Aorta (tissue), 5 donors: ENCODE measurements at places on chromosomes 5 and 9. TPM values are rescaled to one million over a fixed set of nuclear protein-coding genes. Genes with fewer than 3 reads are reported as not detected.
A peak's percentile ranks its signal among the peaks of the same experiment; 100 is the strongest.

INPP5E gene
- polyA plus RNA-seq, result 15.6 TPM

GABBR2 gene
- not detected for polyA plus RNA-seq

TEX48 gene
- not detected for polyA plus RNA-seq

CD14 gene
- 34.9 TPM for polyA plus RNA-seq

GRCh38 chr5:54387031-54387430 is 68.5 kb upstream of the HSPB3 start:
- no peak for DNase-seq
- peaks cover 3% of the 10 kb centered on the region for H3K4me1 ChIP-seq
- H3K36me3 ChIP-seq, result no peaks in the 10 kb centered on the region
- no peaks in the 10 kb centered on the region for H3K27me3 ChIP-seq
- H3K27ac ChIP-seq, result peak overlapping the region; percentile 77

DNA sequence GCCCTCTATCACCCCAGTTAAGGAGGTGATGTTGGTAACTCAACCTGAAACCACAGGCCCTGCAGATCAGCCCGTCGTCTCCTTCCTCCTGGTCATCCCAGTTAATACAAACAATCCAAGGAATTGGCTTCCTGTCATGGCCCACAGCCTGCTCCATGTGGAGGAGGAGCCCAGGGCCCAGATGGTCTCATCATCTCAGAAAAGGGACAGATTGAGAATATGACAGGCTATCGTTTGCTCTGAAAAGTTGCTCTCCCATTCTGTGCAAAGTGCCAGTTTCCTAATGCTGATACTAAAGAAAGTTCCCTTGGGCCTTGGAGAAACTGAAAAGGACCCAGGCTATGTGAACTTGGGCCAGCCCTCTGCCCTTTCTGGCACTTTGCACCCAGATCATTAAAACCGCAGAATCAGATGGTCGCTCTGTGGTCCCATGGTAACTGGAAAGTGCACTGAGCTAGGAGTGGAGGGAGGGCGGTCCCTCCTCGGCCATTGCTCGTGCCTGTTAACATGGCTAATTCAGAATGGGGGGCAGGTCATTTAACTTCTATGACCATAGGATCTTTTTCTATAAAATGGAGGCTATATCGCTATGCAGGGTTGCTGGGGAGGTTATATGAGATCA is 675 bp upstream of the SPAAR start:
- no peak for DNase-seq
- no peaks in the 10 kb centered on the region for H3K36me3 ChIP-seq
- no peak overlapping the region for H3K4me3 ChIP-seq
- H3K4me1 ChIP-seq, result peaks cover 12% of the 10 kb centered on the region

DNA sequence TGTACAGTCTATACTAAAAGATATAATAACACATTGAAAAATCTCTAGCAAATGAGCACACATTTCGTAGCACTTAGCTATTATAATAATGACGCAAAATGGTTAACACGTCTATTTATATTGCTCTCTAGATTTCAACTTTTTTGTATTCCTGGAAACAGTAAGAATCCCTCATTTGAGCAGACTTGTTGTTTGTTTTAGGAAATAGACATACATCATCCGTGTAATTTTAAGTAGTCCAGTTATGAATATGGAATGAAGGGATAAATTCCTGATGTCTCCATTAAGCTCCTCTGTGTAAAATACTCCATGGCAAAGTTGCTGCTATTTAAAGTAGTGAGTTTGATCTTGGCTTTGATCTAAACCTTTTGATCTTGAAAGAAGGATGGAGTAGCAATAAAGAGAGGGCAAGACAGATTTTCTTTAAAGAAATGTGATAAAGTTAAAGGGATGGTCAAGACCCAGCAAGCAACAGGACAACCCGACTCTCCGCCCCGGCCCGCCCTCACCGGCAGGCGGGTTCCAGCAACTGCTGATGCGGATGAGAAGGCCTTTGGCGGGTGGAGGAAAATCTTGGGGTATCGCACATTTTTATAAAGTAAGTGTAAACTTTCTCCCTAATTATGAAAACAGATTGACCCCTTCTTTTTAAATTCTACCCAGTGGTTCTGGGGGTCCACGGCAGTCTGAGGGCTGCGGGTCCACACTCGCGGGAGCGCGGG is 277.4 kb downstream of the AOPEP start:
- H3K36me3 ChIP-seq, result peaks cover 4% of the 10 kb centered on the region
- peak overlapping the region; percentile 88 for H3K27ac ChIP-seq
- peaks cover 6% of the 10 kb centered on the region for H3K4me1 ChIP-seq
- H3K4me3 ChIP-seq, result peak overlapping the region; percentile 100

DNA sequence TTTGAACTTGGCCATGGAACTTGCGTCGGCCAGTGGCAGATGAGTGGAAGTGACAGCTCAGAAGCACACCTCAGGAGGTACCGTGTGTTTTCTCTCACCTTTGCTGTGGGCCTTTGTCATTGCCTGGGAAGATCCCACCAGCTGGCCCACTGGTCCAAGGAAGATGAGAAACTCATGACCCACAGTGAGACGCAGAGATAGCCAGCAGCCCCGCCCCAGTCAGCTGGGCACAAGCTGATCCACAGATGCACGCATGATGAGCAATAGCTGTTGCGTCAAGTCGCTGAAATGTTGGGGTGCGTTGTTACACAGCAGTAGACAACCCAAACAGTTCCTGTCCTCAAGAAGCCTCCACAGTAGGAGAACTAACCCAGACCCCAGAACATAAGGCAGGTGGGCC is 30.8 kb upstream of the UNC5A start:
- H3K4me3 ChIP-seq, result no peak overlapping the region
- H3K36me3 ChIP-seq, result no peaks in the 10 kb centered on the region
- H3K4me1 ChIP-seq, result no peaks in the 10 kb centered on the region
- no peak for DNase-seq
- H3K27ac ChIP-seq, result no peak overlapping the region

GRCh38 chr5:133332439-133333024 is 279.8 kb downstream of the FSTL4 start:
- no peak for DNase-seq
- peaks cover 1% of the 10 kb centered on the region for H3K27me3 ChIP-seq
- no peaks in the 10 kb centered on the region for H3K4me1 ChIP-seq
- no peak overlapping the region for H3K4me3 ChIP-seq
- H3K27ac ChIP-seq, result no peak overlapping the region

DNA sequence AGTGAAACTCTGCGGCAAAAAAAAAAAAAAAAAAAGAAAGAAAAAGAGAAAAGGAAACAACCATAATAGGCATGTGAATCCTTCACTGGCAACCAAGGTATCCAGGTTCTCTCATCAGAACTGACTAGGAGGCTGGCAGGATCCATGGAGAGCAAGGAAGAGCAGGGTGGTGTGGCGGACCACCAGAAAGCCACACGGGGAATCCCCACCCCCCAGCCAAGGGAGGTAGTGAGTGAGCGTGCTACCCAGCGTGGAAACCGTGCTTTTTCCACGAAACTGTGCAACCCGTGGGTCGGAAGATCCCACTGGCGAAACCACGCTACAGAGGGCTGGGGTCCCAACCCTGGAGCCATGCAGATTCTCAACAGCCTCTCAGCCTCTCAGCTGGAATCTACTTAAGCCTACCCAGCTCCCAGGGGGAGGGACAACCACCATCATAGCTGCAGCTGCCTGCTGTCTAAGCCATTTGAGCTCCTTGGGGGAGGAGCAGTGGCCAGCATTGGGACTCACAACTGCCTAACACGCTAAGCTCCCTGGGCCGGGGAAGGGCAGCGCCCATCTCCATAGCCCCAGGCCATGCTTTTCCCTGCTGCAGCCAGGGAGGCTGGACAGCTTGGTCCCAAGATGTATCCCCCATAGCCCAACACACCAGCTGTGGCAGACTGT is 91.6 kb downstream of the PRELID2 start:
- no peak overlapping the region for H3K4me3 ChIP-seq
- H3K36me3 ChIP-seq, result no peaks in the 10 kb centered on the region
- no peaks in the 10 kb centered on the region for H3K4me1 ChIP-seq
- H3K27me3 ChIP-seq, result no peaks in the 10 kb centered on the region
- H3K27ac ChIP-seq, result no peak overlapping the region
- no peak for DNase-seq

GRCh38 chr9:87613265-87614111 is 112.4 kb upstream of the CTSL start:
- H3K4me3 ChIP-seq, result no peak overlapping the region
- H3K36me3 ChIP-seq, result no peaks in the 10 kb centered on the region
- no peak for DNase-seq
- H3K27ac ChIP-seq, result no peak overlapping the region
- H3K27me3 ChIP-seq, result no peaks in the 10 kb centered on the region

- no peak for DNase-seq
- no peak overlapping the region for H3K27ac ChIP-seq
- H3K4me3 ChIP-seq, result no peak overlapping the region
- no peaks in the 10 kb centered on the region for H3K4me1 ChIP-seq
- no peaks in the 10 kb centered on the region for H3K27me3 ChIP-seq
- H3K36me3 ChIP-seq, result no peaks in the 10 kb centered on the region
These were observed 212.1 kb downstream of the TLR4 start for GRCh38 chr9:117916291-117916690.

DNA sequence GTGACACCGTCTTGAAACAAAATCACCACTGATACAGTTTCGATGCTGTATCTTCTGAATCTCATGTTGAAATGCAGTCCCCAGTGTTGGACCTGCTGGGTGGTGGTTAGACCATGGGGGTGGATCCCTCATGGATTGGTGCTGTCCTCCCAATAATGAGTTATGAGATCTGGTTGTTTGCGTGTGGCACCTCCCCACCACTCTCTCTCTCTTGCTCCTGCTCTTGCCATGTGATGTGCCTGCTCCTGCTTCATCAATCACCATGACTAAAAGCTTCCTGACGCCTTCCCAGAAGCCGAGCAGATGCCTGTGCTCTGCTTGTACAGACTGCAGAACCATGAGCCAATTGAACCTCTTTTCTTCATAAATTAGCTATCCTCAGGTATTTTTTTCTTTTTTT is 15.2 kb upstream of the C5orf15 start:
- no peaks in the 10 kb centered on the region for H3K27me3 ChIP-seq
- H3K36me3 ChIP-seq, result peaks cover 2% of the 10 kb centered on the region
- no peaks in the 10 kb centered on the region for H3K4me1 ChIP-seq
- DNase-seq, result no peak
- H3K4me3 ChIP-seq, result no peak overlapping the region

- DNase-seq, result no peak
- no peaks in the 10 kb centered on the region for H3K36me3 ChIP-seq
- no peak overlapping the region for H3K4me3 ChIP-seq
- H3K27ac ChIP-seq, result no peak overlapping the region
These were observed 502.4 kb downstream of the CDH10 start for GRCh38 chr5:24142341-24142740.

- no peak overlapping the region for H3K4me3 ChIP-seq
- peaks cover 3% of the 10 kb centered on the region for H3K4me1 ChIP-seq
- no peak overlapping the region for H3K27ac ChIP-seq
These were observed 527.8 kb downstream of the AGTPBP1 start for GRCh38 chr9:85213650-85214607.

GRCh38 chr5:107817951-107818350 is 147.2 kb upstream of the EFNA5 start:
- H3K4me3 ChIP-seq, result no peak overlapping the region
- no peaks in the 10 kb centered on the region for H3K4me1 ChIP-seq
- no peaks in the 10 kb centered on the region for H3K36me3 ChIP-seq

- no peaks in the 10 kb centered on the region for H3K4me1 ChIP-seq
- no peak overlapping the region for H3K27ac ChIP-seq
- H3K4me3 ChIP-seq, result no peak overlapping the region
- H3K27me3 ChIP-seq, result no peaks in the 10 kb centered on the region
- no peak for DNase-seq
- H3K36me3 ChIP-seq, result no peaks in the 10 kb centered on the region
These were observed 38.9 kb upstream of the EGFL7 start for GRCh38 chr9:136623842-136624183.

DNA sequence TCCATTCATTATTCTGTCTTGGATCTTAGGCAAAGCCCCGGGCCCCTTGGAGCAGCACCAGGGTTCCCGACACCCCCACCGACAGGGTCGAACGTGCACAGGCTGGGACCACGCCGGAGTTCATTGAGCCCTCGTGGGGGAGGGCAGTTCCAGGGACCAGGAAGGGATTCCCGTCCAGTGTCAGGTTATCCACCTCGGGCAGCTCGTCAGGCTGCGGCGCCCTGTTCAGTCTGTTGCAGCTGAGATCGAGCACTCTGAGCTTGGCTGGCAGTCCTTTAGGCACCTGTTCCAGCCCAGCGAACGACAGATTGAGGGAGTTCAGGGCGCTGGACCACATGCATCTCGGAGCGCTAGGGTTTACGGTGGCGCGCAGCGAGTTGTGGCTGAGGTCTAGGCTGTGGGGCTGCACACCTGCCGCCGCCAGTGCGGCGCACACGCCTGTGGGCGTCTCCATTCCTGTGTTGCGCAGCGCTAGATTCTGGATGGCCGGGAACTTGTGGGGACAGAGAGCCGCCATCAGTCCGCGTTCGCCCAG is 1.1 kb downstream of the CD14 start:
- H3K36me3 ChIP-seq, result no peaks in the 10 kb centered on the region
- no peaks in the 10 kb centered on the region for H3K27me3 ChIP-seq
- H3K27ac ChIP-seq, result no peak overlapping the region
- no peak overlapping the region for H3K4me3 ChIP-seq
- DNase-seq, result no peak
- H3K4me1 ChIP-seq, result no peaks in the 10 kb centered on the region

DNA sequence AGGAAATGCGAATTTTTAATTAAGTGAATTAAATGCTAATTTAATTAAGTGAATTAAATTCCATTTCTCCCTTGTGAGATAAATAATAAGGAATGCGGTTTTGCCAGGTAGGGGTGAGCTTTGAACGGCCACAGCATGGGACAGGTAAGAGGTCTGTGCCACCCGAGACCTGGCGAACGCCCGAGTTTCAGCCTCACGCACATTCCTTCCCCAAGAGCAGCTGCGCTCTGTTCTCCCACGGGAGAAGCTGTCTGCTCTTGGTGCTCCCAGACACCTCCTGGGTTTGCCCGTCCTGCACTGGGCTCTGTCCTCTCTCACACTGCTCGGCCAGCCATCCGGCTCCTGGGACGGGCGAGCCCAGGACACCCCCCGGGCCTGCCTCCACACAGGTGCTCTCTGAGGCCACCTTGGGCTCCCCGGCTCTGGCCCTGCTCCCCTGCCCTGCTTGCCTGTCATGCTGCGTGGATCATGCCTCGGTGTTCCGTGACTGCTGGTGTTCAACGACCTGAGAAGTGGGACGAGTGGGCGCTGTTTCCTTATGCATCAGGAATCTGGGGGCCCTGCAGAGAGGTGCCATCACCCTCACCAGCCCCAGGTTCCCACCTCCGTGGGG is 13.7 kb upstream of the CAMSAP1 start:
- H3K27ac ChIP-seq, result no peak overlapping the region
- DNase-seq, result no peak
- H3K4me1 ChIP-seq, result no peaks in the 10 kb centered on the region
- H3K36me3 ChIP-seq, result no peaks in the 10 kb centered on the region
